ENCODE measurements at places on chromosomes 12 and 14.

GRCh38 chr14:74578479-74578878 lies 33.6 kb downstream of the LTBP2 start:
- no peak for DNase-seq

DNA sequence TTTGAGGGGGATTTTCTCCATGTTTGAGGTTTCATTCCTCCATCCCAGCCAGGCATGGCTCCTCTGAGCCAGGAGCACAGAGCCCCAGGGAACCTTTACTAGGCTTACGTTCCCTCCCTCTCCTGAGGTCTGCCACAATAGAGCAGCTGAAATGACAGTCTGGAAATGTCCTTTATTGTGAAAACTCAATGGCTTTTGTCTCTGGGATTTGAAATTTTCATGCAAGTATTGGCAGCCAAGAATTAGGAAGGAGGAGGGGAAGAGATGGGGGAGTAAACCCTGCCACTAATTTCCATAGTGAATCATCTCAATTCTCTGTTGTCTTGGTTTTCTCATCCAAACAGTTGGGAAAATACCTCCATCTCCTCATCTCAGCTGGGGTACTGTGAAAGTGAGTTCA lies 2.6 kb upstream of the PLEKHG3 start:
- DNase-seq, result no peak

- no peak for DNase-seq
Measured at GRCh38 chr14:60151715-60152114, 13.5 kb downstream of the DHRS7 start.

- DNase-seq, result no peak
Measured at GRCh38 chr12:7193674-7194073, 4.2 kb downstream of the PEX5 start.

DNA sequence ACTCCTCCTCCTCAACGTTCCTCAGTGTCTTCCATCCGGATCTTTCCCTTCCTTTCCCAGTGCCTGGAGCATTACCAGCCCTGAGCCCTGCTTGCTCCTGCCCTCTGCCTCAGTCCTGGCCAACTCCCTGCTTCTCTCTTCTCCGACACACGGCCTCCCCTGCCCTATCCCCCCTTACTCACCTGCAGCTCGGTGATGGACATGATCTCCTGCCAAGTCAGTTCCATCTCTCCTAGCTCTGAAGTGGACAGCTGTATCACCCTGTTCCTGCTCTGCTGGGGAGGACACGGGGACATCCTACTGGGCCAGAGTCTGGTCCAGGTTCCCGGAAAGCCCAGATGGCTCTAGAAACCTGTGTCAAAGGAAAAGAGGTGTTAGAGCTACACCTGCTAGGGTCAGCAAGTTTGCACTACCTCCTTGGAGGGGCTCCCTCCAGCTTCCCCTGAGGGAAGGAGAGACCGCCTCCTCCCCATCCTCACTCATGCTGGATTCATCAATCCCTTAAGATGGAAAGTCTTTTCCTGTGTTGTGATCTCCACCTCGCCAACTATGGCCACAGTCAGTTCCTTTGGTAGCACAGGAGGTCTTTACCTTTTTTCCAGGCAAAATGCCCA lies 5.8 kb downstream of the NFE2 start:
- DNase-seq, result no peak

GRCh38 chr12:75190846-75191245 lies 18.8 kb downstream of the KCNC2 start:
- DNase-seq, result no peak

DNA sequence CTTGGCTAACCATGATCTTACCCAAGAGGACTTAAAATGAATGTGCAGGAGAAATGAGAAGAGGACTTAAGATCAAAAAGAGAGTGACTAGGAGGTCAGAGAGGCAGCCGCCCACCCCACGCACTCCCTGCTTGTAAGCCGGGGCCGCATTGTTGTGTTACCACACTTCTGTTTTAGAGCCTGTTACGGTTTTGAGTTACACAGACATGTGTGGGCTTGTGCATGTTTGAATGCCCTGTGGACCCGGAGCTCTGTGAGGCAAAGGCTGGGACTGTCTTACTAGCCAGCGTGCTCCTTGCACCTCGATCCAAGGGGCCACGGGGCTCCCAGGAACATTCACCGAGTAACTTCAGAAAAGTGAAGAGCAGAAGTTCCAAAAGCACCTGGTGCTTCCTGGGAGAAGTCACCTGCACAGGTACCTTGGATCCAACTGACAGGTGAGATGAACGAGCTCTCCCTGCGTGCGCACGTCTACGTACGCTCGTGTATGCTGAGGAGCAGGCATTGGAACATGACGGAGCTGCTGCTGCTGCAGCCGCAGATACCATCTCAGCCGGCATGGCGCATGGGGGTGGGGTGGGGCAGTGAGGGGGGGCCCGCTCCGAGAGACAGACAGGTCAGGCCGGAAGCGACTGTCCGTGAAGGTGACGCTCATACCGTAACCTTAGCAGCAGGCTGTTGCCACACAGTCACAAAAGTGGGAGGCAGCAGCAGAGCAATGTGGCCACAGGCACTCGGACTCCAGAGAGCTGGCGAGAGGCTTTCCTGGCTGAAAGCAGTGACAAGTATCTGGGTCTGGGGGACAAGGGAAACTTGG lies 23.7 kb downstream of the SFSWAP start:
- no peak for DNase-seq

DNA sequence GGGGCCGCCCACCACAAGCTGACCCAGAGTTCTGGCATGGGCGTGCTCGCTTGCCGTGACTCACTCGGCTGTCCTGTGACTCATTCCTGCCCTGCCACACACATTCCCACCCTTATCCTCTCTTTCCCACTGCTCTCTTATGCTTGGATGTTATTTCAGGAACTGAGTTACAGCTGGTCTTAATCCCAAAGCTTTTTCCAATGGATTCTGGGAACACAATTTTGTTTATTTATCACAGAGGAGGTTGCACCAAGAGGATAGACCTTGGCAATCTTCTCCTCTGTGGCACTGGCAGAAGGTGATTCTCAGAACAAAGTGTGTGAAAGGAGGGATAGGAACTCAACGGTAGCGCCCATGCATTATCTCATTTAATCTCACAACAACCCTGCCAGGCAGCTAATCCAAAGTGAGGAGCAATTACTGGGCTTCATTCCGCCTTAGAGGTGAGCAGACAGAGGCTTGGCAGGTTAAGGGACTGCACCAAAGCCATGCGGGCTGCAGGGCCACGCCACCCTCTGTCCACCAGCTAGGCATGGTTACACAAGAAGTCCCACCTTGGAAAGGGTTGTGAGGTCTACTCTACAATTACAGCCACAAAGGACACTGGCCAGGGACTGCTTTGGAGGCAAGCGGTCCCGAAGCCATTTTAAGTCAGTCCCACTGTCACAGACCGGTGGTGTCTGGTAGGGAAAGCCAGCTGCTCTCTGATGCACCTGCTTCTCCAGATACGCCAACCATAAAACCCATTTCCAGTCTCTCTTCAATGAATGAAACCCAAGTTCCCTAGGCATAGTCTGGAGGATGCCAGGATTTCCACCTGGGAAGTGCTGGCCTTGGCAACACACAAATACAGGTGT lies 32.9 kb downstream of the SYNE3 start:
- no peak for DNase-seq
